Astrocyte (in vitro differentiated cells and primary cell): ENCODE measurements at places on chromosomes 5 and 9. TPM values are rescaled to one million over a fixed set of nuclear protein-coding genes. Genes with fewer than 3 reads are reported as not detected.

SPATA31E1 gene
- total RNA-seq: not detected in 2 replicates

OCLN gene
- total RNA-seq: 12.1 and 15.3 TPM in 2 replicates

PCDHA1 gene
- total RNA-seq: not detected in 2 replicates

TMEM215 gene
- total RNA-seq: 1.4 and 3.0 TPM in 2 replicates

INSL4 gene
- total RNA-seq: 0.11 TPM in 1 of 2 replicates, not detected in the other

NOXA1 gene
- total RNA-seq: 0.50 and 0.84 TPM in 2 replicates

NOL6 gene
- total RNA-seq: 57.2 and 60.1 TPM in 2 replicates

PPP2R2B gene
- 2.4 and 5.2 TPM in 2 replicates for total RNA-seq

ADAMTS19 gene
- 0.61 and 0.87 TPM in 2 replicates for total RNA-seq

RNF44 gene
- total RNA-seq: 47.8 and 59.8 TPM in 2 replicates

BHMT2 gene
- not detected in 2 replicates for total RNA-seq

AJM1 gene
- 3.3 and 4.2 TPM in 2 replicates for total RNA-seq

PAPPA gene
- total RNA-seq: 172 and 208 TPM in 2 replicates

PLAC8L1 gene
- total RNA-seq: 2.0 and 2.7 TPM in 2 replicates

FBP2 gene
- not detected in 2 replicates for total RNA-seq
